Nephron progenitor cell (in vitro differentiated cells): ENCODE measurements at places on chromosomes 5 and 9.

GRCh38 chr9:133455936-133456335 is 3.8 kb upstream of the CACFD1 start:
- DNase-seq = no peak

DNA sequence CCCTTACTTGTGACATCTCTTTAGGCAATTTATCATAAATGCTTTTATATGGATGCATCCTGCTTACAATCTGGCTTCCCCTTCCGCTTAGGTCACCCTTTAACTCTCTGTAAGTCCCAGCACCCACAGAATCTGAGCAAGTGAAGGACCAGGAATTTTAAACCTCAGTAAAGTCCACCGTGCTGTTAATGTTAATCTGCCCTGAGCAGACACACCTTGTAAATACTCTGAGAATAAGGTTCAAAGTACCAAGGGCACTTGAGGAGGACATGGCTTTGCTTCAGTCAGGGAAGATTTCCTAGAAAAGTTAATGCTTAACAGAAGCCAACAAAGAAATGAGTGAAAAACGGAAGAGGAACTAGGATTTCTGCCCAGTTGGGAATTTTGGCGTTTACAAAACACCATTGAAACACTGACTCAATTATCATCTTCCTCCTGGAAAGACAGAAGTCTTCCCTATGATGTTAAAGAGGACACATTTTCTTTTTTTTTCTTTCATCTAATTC is 26.4 kb upstream of the TTC39B start:
- no peak for DNase-seq

DNA sequence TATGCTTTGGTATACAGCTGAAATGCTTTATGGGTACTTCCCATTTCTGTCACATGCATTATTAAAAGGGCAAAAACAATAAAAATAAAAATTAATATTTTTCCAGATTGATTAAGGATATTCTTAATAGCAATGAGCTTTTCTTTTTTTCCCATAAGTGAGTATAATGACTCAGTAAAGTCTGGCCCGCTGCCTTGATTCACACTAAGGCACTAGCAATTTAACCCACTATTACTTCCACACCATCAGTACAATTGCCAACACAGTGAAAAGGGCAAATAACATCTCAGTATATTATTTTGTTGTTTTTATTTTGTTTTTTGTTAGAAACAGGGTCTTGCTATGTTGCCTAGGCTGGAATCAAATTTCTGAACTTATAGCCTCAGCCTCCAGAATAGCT is 150.1 kb downstream of the RNF180 start:
- DNase-seq = no peak

DNA sequence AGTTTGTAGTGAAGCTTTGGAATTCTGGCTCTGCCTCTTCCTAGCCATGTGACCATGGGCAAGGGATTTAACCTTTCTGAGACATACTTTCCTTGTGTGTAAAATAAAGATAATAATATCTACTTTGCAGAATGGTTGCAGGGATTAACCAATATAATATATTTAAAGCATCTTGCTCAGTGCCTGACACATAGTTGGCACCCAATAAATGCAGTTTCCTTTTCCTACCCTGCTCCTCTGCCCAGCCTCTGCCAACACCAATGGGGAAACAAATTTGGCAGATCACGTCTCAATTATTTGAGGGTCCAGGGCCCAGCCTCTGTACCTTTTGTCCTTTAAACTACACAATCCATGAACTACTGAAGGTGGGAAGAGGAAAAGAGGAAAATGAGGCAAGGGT is 91.1 kb downstream of the NRG2 start:
- DNase-seq = no peak

GRCh38 chr9:32839013-32839885 is 55.9 kb downstream of the TMEM215 start:
- DNase-seq = no peak

DNA sequence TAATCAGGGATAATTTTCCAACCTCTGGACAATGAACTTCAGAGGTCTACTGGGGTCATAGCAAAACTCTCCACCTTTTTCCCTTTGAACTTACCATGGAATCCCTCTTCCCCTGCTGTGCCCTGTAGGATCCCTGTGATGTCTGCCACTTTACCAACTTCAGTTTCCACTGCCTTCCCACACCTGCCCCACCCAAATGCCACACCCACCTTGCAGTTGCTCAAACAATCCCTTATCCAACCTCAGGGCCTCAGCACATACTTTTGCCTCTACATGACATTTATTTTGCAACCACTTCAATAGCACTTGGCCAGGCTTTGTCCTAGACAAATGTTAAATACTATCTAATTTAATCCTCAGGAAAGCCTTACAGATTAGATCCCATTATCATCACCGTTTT is 463.7 kb upstream of the WWC1 start:
- DNase-seq = no peak

GRCh38 chr5:68398146-68398812 is 182.7 kb downstream of the PIK3R1 start:
- no peak for DNase-seq

GRCh38 chr5:141491323-141492167 is 2.7 kb downstream of the PCDHGC5 start:
- DNase-seq = no peak
